T-helper 1 cell (primary cell): ENCODE measurements at places on chromosomes 12 and 14.
A peak's percentile ranks its signal among the peaks of the same experiment; 100 is the strongest.

DNA sequence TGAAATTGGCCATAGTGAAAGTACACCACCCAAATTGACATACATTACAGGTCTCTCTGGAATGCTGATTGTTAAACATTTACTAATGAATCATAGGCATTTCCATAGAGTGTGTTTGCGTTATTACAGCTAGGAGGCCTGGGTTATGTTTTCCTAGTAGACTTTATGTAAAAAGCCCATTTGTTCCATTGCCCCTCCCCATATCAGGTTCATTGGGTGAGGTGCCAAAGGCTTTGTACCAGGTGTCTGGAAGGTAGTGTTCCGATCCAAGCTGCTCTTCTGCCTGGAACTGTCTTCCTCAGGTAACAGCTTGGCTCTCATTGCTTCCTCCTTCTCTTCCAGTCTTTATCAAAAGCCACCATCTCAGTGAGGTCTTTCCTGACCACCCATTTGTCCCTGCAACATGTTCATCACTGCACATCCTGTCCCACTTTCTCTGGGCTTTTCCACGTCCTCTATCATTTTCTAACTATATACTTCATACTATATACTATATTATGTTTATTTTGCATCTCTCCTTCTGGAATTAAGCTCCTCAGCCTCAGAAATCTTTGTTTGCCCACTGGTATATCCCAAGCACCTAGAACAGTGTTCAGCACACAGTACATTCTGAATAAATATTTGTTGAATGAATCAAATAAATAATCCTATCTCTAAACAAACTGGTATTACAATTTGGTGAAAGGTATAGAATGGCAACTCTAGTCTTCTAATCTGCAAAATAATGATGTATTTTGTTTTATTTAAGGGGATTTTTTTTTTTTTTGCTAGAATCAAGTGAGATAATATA is 252.3 kb downstream of the KTN1 start:
- DNase-seq = no peak

GRCh38 chr12:102735104-102735503 is 181.9 kb downstream of the PAH start:
- peak; percentile 34 for DNase-seq

DNA sequence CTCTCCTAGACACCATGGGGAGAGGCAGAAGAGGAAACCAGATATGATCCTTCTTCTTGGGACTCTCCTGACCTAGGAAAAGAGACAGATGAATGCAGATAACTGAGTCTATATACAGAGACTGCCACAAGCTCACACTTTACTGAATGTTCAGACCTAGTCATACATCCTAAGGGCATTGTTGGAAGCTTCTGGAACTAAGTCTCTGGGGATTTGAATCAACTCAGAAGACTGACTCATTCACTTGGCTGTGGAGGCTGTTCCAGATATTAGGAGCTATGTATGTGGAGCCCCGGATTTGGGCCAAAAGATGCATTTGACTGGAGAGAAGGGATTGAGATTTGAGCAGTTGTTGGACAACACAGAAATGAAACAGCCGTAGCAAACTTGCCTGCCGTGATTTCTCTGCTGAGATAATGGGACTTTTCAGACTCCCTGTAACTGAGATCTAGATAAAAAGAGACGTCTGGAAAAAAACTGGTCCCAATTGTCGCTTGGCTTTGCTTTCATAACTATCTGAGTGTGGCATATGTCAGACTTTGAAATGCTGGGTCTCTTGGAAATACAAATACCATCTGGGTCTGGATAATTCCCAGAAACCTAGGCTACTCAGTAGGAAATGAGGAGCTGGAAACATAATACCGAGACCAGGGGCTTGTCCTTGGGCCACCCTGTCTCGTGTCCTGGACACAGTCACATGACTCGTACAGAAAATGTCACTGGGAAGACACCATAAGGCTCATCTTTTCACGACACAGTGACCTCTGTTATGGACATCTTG is 396.8 kb downstream of the NUAK1 start:
- no peak for DNase-seq

DNA sequence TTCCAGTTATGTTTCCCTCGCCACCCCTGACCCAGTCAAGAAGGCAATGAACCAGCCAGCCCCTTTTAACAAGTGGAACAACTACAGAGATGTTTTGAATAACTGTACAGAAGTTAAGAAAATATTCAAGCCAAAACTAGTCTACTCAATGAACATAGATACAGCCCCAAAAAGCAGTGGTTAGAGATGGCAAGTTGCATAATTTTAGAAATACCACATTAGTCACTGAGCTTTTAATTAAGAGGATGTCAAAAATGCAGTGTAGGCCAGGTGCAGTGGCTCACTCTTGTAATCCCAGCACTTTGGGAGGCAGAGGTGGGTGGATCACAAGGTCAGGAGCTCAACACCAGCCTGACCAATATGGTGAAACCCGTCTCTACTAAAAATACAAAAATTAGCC is 27.2 kb downstream of the PROX2 start:
- DNase-seq = no peak

GRCh38 chr14:100213587-100213955 is 25.4 kb upstream of the YY1 start:
- no peak for DNase-seq

- DNase-seq = no peak
Observed at GRCh38 chr14:68705741-68706283, 87.1 kb downstream of the ZFP36L1 start.

GRCh38 chr12:4115570-4115969 is 158.0 kb upstream of the CCND2 start:
- DNase-seq = no peak

- no peak for DNase-seq
Observed at GRCh38 chr14:85590784-85591183, 60.8 kb downstream of the FLRT2 start.

DNA sequence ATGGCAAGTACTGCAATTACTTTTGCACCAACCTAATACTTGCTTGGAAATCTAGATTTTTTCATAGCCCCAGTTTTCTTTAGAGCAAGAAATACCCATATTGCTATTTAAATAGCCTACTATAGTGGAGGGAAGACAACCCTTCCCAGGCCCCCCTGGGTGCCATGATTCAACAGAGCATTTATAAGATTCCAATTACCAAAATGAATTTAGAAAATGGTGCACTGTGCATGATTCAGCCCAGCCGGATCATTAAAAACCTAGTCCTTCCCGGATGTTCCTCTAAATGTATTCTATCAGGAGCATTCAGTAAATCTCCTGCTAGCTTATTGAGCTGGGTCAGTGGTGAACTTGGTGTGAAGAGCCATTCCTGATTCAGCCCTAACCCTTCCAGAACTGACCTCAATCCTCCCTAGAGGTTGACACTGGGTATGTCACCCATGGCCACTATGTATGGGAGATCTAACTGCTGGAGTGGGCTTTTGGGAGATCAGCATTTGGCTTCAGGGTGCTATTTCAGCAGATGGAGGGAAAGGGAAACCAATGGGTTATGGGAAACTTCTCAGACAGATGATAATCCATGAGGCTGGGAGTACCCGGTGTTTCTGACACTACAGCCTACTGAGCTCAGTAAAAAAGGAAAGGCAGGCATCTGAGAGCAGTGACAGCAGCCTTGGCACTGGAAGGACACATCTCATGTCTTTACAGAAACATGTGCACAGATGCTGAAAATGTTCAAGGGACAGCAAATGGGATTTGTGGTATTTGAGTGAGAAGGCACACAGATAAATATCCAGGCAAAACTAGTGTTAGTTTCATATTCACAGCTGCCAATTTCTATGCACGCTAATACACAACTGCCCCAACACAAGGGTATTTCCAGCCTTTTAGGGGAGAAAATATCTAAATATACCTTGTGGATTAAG is 258.9 kb downstream of the DPF3 start:
- DNase-seq = no peak

GRCh38 chr14:22597265-22597664 is 835 bp upstream of the ABHD4 start:
- no peak for DNase-seq

DNA sequence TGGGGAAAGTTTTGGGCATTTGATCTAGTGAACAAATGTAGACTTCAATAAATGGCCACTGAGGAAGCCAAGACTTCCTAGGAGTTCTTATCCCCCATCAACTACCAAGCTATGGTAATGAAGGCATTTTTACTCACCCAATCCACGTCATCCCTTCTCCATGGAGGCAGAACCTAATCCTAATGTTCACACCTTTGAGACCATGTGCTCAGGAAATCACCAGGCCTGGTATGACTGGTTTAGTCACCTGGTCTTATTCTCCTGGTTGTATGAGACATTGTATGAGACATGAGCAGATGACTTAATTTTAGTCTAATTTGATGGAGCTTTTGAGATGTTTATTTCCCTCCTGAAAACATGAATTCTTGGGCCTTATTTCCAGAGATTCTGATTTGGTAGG is 88.6 kb downstream of the PAX9 start:
- no peak for DNase-seq

DNA sequence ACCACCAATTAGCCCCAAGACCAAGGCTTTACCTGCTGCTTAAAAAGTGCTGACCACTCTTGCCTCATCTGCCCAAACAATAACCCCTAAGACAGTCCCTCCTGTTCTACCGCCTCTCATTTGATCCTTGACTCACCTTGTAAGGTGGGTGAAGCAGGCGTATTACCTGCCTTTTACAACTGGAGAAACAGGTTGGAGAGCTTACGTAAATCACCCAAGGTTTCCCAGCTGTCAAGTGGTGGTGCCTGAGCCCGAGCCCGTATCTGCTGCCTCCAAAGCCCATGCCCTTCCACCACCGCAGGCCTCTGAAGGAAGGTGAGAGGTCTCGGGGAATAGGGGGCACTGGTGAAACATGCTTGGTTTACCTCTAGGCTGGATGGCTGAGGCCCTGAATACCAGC is 36.6 kb downstream of the MAX start:
- DNase-seq = no peak

DNA sequence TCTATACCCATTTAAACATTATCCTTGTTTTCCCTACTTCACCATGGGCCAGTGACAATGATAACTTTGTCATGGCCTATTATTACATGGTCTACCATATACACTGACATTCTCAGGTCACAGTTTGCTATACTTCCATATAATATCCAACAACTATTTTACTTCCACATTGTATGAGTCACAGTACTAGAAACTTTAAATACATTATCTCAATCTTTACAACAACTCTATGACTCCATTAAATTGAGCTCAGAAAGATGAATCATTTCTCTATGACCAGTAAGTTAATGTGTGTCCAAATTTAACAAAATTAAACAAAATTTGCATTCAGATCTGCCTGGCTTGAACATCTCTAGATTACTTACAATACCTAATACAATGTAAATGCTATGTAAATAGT is 93.9 kb downstream of the PLEKHG7 start:
- DNase-seq = no peak

GRCh38 chr12:67645601-67646000 is 2.9 kb upstream of the DYRK2 start:
- no peak for DNase-seq

DNA sequence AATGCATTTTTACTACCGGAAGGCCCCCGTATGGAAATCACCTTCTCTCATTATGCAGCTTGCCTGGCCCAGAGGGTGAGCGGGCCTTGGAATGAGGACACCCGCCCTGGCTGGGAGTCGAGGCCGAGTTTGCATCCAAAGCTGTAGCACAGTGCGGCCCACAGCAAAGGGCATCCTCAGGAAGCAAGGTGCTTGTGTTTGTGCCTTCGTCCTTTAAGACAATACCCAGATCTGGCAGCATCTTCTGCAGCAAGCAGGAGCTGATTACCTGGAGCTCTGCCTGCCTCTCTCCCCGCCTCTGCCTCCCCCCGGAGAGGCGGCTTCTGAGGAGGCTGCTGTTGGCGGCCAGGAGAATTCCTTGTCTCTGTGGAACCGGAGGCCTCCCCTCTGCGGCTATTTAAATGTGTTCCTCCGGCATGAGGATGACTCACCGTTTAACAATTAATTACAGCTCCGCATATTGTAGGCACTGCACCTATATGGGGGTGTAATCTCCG is 145.3 kb downstream of the CACNA1C start:
- no peak for DNase-seq

- no peak for DNase-seq
Observed at GRCh38 chr12:28089338-28089737, 100.9 kb upstream of the CCDC91 start.

GRCh38 chr12:130672089-130672820 is 43.8 kb downstream of the RIMBP2 start:
- DNase-seq = no peak

DNA sequence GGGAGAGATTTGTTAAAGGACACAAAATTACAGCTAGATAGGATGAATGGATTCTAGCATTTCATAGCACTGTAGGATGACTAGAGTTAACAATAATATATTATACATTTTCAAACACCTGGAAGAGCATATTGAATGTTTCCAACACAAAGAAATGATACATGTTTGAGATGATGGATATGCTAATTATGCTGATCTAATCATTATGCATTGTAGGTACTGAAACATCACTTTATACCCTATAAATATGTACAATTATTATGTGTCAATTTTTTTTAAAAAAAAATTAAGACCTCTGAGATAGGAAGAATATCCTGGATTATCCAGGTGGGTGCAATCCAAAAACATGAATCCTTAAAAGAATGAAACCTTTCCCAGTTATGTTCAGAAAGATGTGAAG is 100.3 kb upstream of the CPNE8 start:
- DNase-seq = no peak

GRCh38 chr14:101991352-101991751 is 27.0 kb downstream of the DYNC1H1 start:
- no peak for DNase-seq

DNA sequence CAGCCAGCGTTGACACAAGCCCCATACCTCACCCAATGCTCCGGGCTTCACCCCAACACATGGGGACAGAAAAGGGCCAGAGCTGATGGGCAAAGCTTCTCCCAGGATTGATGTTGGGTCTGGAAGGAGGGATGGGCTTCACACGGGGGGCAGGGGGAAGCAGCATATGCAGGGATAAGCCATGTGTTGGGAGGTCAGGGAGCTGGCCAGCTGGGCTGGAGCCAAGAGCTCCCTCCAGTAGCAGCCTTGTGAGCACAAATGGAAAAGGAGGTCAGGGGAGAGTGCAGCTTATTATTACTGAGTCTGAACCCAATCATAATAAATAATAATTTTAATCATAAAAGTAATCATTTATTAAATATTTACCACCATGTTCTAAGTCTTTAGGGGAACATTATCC is 9.3 kb downstream of the PLEKHD1 start:
- DNase-seq = no peak

GRCh38 chr14:95088665-95089064 is 68.7 kb downstream of the DICER1 start:
- no peak for DNase-seq

GRCh38 chr12:74689071-74689655 is 151.5 kb downstream of the ATXN7L3B start:
- DNase-seq = peak; percentile 13

GRCh38 chr14:75050852-75051555 is at the start of gene MLH3:
Gene MLH3 (minus strand): TSS chr14:75051467. CDS start chr14:75049655, 1,812 bp downstream.
- peak; percentile 85 for DNase-seq
